Mucosa of descending colon (tissue), 3 donors: ENCODE measurements at places on chromosomes 11 and 22.

- no peak for DNase-seq
Observed at GRCh38 chr11:104679258-104679657, 219.0 kb downstream of the CASP12 start.

GRCh38 chr11:119886667-119887230 is 157.7 kb upstream of the NECTIN1 start:
- DNase-seq: no peak

DNA sequence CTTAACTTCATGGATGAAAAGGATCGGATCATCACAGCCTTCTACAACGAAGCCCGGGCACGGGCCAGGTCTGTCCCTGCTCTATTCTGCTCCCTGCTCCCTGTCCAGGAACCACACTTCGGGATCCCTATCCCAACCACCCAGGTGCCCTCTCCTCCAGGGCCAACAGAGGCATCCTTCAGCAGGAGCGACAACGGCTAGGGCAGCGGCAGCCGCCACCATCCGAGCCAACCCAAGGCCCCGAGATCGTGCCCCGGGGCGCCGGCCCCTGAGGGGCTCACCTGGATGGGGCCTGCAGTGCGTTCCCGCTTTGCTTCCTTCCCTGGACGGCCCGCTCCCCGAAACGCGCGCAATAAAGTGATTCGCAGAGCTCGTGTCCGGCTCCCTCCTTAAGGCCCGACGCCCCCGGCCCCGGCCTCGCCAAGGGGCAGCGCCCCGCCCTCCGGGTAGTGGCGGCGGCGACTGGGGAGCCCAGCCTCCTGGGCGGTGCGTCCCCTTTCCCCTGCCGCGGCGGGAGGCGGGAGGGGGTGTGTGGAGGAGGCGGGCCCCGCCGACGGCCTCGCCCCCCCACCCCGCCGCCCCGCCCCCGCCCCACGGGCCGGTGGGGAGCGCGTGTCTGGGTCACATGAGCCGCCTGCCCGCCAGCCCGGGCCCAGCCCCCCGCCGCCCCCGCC is at the start of gene VEGFB:
Gene VEGFB, plus strand, starts transcription at position 672 of the 674 bp plus-strand sequence. CDS start 250 bp downstream, outside the sequence.
- DNase-seq: peak; percentile 87

DNA sequence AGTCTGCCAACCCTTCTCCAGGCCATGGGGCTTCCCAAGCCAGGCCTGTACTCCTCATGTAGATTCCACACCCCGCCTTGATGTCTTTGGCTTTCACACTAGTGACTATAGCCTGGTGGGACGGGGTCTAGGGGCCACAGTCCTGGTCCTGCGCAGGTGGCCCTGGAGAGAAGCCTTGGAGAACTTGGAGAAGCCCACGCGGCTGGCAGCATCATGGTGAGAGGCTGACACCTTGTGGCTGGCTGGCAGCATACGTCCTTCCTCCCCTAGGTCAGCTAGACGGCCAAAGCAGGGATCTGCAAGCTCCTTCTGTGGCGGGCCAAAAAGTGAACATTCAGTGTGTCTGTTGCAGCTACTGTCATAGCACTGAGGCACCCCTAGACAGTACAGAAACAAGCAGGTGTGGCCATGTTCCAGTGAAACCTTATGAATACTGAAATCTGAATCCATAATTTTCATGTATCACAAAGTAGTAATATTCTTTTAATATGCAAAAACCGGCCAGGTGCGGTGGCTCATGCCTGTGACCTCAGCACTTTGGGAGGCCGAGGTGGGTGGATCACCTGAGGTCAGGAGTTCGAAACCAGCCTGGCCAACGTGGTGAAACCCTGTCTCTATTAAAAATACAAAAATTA is 42.0 kb downstream of the FAM83F start:
- no peak for DNase-seq

- DNase-seq: no peak
Observed at GRCh38 chr11:83643115-83643514, 356.9 kb upstream of the CCDC90B start.

DNA sequence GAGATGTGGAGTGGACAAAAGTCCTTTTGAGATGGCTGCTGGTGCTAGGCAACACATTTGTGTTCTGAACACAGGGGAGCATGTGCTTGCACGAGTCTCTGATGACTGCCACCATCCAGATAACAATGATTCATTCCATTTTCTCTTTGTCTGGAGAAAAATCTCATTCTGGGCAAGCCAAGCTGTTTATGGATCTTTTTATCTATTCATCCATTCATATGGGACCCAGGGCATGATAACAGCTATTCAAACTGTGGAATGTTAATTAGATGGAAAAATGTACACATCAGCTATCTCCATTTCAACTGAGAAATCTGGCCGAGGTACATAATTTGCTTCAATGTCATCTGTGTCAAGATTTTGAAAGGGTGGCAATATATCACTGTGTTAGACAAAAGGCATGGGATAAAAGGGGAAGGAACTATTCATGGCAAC is 117.5 kb upstream of the ZBED5 start:
- no peak for DNase-seq

DNA sequence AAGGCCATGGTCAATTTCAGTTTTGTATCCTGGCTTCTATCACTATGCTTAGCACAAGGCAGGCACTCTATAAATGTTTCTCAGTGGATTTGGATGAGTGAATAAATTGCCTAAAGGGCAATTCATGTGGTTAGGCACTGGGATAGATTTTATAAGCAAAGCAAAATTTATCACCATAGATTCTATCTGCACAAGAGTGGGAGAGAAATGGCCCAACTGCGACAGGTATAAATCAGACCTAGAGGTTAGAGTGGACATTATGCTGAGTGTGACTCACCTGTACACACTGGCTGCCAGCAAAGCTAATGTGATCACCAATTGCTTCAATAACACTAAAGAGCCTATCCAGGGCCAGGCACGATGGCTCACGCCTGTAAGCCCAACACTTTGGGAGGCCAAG is 514.0 kb downstream of the BUD13 start:
- DNase-seq: no peak

DNA sequence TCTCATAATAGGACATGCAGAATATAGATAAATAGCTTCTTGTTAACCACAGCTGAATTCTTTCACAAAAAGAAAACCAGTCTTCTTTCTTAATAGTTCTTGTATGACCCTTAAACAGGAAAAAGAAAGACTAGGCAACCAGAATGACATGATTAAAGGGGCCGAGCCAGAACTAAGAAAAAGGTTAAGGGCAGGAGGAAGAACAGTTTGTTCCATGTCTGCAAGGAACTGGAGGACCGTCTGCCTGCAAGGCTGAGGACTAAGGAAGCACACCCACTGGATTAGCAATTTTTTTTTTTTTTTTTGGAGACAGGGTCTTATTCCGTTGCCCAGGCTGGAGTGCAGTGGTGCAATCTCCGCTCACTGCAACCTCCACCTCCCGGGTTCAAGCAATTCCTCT is 26.0 kb upstream of the TMPRSS5 start:
- DNase-seq: no peak

- no peak for DNase-seq
Observed at GRCh38 chr11:96579656-96580055, 189.8 kb downstream of the JRKL start.

DNA sequence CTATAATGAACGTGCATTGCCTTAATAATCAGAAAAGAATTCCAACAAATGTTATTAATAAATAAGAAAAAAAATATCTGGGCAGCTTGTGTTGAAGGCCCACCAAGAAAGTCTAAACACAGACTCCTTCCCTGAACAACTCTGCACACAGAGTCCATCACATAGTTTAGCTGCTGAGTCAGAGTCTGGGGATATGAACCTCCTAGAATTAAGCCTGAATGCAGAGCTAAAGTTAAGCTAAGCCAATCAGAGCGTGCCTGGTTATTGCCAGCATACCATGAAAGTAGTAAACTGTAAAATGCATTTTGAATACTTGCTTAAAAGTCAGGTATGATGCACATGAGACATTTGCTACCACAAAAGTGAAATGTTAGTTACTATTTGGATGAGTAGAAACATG is 25.6 kb upstream of the TENM4 start:
- no peak for DNase-seq

DNA sequence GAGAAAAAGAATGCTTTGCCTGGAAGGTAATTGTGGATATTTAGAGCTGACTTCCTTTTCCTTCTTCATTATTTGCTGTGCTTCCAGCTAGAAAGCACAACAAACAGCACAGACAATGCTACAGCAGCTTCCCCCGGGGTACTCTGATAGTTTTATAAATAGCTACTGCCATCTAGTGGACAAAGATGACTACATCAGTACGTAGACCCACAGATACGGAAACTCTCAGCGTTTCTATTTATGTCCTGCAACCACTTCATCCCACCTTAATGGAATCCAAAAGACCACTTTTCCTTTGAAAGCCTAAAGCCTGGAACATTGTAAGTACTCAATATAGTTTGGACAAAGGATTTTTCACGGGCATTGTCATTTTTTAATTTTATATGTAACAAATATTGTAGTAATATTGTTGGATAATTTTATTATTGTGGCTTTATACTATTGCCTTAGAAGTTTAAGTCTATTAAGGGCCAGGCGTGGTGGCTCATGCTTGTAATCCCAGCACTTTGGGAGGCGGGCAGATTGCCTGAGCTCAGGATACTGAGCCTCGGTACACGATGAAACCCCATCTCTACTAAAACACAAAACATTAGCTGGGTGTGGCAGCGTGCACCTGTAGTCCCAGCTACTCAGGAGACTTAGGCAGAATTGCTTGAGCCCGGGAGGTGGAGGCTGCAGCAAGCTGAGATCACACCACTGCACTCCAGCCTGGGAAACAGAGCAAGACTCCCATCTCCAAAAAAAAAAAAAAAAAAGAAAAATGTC is 7.5 kb downstream of the HSPA8 start:
- DNase-seq: no peak

- DNase-seq: peak; percentile 25
Observed at GRCh38 chr11:60343094-60343704, 16.1 kb downstream of the MS4A6E start.

GRCh38 chr22:42648368-42649245 is 585 bp downstream of the CYB5R3 start:
- peak; percentile 90 for DNase-seq
